Activated effector memory CD4-positive, alpha-beta T cell treated with Interleukin-2 at 50 U/mL for 16 hours (primary cell): ENCODE measurements at places on chromosomes 6 and 20.

DNA sequence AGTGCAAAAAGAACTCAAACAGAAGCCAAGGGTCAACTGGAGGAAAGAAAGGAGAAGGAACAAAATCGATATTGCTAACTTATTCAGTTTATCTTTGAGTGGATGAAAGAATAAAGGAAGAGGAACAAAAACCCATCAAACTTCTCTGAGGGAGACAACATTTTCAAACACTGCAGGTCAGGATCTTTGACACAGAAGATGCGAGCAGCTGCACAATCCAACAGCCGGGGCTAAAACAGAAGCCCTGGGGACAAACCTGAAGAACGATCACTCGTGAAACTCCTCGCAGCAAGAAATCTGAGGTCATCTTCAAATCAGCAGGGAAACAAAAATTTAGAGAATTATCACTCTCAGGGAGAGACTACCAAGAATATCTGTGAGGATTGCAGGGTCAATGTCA lies 14.2 kb downstream of the SLC23A2 start:
- DNase-seq: no peak

GRCh38 chr20:21901470-21902275 lies 196.2 kb downstream of the PAX1 start:
- no peak for DNase-seq

- DNase-seq: no peak
Measured at GRCh38 chr6:143595251-143596036, 82.3 kb upstream of the PHACTR2 start.

DNA sequence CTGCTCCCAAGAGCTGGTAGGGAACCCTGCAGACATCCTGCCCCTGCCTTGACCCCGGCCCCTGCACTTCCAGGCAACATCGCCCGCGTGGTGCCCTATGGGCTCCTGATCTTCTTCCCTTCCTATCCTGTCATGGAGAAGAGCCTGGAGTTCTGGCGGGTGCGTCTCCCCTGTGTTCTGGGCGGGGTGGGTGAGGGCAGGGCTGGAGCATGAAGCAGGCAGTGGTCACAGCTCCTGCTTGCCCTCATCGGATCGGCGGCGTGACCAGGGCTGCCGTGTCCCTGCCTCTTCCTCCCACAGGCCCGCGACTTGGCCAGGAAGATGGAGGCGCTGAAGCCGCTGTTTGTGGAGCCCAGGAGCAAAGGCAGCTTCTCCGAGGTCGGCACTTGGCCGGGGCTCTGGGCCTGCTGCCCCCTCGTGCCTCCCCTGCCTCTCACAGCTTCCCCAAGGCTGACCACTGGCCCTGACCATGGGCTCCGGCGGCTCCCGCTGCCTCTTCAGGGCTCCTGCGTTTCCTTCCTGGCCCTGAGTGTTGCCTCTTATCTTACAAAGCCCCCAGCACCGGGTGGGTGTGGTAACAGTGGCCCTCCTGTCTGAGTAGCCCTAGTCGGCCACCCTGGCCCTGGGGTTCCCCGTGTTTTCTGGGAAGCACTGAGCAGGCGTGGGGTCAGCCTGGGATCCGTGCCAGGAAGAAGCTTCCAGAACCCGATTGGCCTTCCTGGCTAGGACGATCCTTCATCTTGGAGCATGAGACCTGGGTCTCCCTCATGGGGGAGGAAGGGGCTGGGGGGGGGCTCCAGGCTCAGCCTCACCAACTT lies 8.0 kb upstream of the TNFRSF6B start:
- no peak for DNase-seq

DNA sequence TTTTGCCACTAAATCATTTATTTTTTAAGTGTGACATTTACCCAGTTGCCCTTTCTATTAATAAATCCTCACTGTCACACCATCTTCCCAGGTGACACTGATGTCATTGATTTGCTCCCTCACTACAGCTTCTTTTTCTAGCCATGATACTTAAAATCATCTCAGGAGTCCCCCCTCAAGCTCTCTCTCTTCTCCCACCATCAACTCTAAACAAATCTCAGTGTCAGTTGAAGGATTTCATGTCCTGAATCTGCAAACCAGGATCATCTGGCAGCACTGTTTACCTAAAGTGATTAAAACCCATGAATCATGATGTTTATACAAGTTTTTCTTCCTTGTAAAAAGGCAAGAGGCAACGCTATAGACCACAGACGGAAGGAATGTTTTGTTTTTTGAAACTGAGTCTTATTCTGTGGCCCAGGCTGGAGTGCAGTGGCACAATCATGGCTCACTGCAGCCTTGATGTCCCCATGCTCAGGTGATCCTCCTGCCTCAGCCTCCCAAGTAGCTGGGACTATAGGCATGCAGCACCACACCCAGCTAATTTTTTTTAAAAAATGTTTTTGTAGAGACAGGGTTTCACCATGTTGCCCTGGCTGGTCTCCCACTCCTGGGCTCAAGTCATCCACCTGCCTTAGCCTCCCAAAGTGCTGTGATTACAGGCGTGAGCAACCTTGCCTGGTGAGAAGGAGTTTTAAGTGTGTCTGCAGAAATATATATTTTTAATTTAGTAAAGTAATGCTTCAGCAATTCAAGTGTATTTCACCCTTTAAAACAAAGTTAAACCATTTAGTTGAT lies 30.1 kb upstream of the SH3BGRL2 start:
- DNase-seq: no peak

GRCh38 chr6:34938268-34938667 lies 49.2 kb downstream of the ANKS1A start:
- no peak for DNase-seq

GRCh38 chr6:42217157-42217518 lies 523 bp downstream of the MRPS10 start:
- DNase-seq: no peak

- DNase-seq: no peak
Measured at GRCh38 chr6:170152124-170152926, 138.6 kb downstream of the DLL1 start.

- DNase-seq: no peak
Measured at GRCh38 chr6:42339991-42340401, 111.7 kb downstream of the TRERF1 start.

DNA sequence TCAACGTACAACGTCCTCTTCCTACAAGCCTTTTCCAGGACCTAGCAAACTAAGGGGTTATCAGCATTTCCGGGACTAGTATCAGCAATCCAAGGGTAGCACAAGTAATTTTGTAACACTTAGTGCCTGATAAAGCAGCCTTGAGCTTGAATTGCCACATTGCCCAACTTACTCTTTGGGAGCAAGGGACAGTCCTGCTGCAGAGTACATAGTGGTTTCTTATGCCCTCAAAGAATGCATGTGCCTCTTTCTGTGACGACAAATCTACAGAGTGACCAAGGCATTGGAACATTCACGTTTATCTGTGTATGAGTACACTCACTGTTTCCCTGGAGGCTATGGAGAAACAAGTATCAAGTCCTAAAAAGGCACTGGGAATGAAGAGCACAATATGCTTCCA lies 3.2 kb upstream of the ID4 start:
- DNase-seq: no peak

DNA sequence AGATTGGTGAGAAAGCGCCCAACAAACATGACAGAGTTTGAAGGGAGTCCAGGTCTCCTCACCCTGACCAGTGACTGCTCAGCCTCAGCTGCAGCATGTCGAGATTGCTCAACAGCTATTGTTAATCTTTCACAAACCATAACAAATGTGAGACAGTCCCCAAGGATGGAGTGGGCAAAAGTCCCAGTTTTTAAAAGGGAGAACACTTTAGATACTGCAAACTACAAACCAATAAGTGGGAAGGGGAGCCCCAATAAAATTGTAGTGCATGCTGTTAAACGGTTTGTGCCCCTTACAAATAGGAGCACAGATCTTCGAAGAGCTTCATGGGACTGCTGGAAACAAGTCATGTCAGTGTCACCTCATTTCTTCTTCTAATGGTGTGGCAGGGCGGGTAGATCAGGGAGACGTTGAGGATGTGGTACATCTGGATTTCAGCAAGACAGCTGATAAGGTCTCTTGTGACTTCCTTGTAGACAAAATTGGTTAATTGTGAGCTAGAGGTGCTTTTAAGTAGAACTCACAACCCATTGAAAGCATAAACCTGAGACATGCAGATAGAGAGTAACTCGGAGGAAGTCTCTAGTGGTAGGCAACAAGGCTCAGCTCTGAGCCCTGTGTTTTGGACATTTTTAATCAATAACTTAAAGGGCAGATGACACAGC lies 134.0 kb upstream of the ARMC2 start:
- DNase-seq: no peak

GRCh38 chr20:64219202-64219601 lies 36.3 kb upstream of the PCMTD2 start:
- DNase-seq: no peak

DNA sequence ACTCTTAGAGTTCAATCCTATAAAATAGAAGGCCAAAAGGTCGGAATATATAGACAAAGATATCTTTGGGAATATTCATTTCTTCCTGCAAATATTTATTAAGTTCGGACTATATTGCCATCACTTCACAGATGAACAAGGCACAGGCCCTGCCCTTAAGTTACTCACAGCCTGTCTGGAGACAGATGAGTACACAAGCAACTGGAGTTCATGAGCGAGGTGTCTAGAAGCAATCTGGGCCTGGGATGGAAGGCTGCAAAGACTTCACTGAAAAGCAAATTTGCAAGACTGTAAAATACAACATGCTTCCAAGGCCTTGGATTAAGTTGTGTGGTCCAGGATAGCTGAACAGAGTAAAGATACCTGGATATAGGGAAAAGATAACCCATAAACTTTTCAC lies 56.7 kb upstream of the CEP85L start:
- no peak for DNase-seq

DNA sequence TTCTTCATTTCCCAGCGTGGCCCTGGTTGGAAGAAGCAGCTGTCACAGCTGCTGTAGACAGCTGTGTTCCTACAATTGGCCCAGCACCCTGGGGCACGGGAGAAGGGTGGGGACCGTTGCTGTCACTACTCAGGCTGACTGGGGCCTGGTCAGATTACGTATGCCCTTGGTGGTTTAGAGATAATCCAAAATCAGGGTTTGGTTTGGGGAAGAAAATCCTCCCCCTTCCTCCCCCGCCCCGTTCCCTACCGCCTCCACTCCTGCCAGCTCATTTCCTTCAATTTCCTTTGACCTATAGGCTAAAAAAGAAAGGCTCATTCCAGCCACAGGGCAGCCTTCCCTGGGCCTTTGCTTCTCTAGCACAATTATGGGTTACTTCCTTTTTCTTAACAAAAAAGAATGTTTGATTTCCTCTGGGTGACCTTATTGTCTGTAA lies 292.7 kb downstream of the ESR1 start:
- DNase-seq: no peak

DNA sequence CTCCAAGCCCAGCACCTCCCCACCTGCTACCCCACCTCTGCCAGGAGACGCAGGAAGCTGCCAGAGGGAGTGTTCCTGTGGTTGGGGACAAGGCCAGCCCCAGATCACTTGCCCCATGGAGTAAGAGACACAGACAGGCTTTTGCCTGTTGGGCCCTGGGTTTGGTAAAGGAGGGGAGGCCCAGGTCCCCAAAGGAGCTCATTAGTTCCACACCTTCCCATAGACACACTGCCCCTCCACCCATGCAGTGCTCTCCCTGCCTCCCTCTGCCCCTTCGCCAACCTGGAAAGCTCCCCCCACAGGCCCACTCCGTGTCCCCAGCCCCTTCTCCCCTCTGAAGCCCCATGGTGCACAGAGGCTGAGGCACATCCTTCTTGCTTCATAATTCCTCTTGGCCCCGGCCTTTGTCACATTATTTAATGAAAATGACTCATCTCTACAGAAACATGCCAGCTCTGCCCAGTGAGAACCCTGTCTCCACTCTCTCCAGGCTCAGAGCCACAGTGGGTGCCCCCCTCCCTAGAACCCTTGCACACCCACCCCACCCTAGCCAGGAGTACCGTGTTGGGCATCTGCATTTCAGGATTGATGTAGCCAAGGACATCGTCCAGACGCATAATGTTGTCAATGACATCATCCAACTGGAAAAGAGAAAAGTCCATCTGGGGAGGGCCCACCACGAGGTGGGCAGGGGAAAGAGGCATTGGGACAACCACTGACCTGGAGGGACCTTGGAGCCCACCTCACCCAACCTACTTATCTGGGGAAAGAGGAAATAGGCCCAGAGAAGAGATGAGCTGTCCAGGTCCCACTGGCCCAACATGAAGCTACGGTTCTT lies 46.0 kb downstream of the TFEB start:
- no peak for DNase-seq

DNA sequence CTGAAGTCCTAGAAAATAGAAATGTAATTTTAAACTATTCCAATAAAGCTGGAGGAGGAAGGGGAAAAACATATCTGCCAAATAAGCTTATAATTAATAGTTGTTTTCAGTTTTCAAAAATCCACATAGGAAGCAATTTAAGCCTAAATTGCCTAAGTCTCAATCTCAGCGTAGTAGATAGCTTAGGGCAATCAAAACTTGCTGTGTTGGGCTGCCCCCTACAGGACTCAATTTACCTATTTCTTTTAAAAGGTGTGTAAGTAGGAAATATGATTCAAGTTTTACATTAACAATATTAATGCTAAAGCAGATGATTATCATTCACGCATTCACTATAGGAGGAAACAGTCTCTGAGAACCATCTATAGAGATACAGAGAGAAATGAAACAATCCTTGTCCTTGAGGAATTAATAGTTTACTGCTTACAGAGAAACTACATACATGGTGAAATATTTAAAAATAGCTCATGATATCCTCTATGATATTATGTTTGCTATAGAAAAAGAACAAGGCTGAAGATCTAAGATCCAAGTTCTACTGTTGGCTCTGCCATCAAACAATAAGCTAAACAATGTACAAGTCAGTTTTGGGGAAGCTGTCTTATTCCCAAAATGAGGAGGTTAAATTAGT lies 102.1 kb downstream of the ATG5 start:
- peak; percentile 50 for DNase-seq

DNA sequence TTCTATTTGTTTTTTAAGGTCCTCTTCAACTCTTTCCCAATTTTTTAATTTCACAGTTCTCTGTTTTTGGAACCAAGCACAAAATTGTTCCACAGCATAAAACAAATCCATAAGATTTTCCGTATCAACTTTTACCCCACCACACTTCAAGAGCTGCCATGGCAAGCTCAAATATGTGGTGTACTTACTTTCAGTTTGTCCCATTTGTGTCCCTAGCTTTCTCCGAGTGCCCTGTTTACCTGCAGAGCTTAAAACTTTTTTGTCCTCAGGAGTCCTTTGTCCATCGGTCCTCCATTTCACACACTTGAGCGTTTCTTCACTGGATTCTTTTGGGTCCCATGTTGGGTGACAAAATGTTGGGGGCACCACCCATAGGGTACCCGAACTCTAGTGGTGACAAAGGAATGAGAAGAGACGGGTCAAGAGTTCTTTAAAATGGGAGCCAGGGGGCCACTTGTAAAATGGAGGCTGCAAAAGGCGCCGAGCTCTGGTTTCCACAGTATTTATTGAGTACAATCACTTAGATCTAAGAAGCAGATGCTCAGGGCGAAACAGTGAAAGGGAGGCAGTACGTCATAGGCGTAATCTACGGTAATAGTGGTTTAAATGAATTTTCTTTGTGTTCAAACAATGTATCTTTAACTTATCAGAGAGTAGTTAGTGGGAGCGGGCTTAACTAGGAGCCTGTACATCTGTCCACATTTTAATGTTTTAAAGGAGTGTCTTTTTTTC lies 39.8 kb upstream of the SERINC1 start:
- DNase-seq: no peak
